Muscle of leg (tissue), 16 donors: ENCODE measurements at places on chromosomes 11 and 22. TPM values are rescaled to one million over a fixed set of nuclear protein-coding genes. Genes with fewer than 3 reads are reported as not detected.

The ASRGL1 gene
- 2.5 TPM for total RNA-seq

The INS gene
- not detected for total RNA-seq

The HBG1 gene
- total RNA-seq = 1,078 TPM

The TYR gene
- not detected for total RNA-seq

The SLC5A1 gene
- total RNA-seq = 0.58 TPM

DNA sequence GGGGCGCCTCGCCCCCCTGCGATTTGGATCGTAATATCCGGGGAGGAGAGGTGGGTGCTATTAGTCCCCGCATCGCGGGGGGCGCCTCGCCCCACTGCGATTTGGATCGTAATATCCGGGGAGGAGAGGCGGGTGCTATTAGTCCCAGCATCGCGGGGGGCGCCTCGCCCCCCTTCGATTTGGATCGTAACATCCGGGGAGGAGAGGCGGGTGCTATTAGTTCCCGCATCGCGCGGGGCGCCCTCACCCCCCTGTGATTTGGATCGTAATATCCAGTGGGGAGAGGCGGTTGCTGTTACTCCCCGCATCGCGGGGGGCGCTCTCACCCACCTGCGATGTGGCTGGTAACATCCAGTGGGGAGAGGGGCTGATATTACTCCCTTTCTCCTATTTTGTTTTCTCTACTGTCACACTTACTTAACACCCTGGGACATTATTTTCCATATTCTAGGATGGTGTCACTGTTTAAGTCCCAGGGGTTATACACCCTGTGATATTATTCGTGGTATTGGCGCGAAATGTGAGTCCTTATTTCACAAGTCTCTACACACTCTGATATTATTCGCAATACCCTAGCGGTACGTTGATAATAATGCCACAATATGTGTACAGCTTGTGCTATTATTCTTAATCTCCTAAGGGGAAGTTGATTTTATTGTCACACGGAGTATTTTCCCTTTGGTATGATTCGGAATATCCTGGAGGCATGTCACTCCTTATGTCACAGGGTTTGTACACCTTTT lies 57.8 kb upstream of the ALDH3B2 start:
- H3K36me3 ChIP-seq = no peaks in the 10 kb centered on the region
- peaks cover 4% of the 10 kb centered on the region for H3K4me1 ChIP-seq
- H3K4me3 ChIP-seq = no peak overlapping the region

DNA sequence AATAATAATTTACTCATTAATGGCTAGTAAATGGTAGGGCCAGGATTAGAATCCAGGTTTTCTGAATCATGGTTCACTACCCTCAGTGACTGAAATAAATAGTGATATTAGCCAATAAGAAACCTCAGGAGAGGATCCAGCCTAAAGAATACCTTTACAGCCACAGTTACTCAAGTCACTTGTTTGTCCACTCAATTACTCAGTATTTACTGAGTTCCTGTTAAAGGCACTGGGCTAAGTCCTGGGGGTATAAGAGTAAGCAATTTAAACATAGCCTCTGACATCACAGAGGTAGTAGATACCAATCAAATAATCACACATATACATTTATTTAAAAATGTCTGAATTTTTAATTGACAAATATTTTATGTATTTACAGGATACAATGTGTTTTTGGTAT lies 56.8 kb upstream of the GAB2 start:
- no peaks in the 10 kb centered on the region for H3K4me1 ChIP-seq
- H3K36me3 ChIP-seq = no peaks in the 10 kb centered on the region
- no peak overlapping the region for H3K4me3 ChIP-seq
- DNase-seq = no peak
- no peaks in the 10 kb centered on the region for H3K27me3 ChIP-seq

GRCh38 chr11:99513368-99513767 lies 492.6 kb downstream of the CNTN5 start:
- no peaks in the 10 kb centered on the region for H3K36me3 ChIP-seq
- peak; percentile 12 for DNase-seq
- no peaks in the 10 kb centered on the region for H3K27me3 ChIP-seq
- H3K27ac ChIP-seq = no peak overlapping the region
- no peak overlapping the region for H3K4me3 ChIP-seq

DNA sequence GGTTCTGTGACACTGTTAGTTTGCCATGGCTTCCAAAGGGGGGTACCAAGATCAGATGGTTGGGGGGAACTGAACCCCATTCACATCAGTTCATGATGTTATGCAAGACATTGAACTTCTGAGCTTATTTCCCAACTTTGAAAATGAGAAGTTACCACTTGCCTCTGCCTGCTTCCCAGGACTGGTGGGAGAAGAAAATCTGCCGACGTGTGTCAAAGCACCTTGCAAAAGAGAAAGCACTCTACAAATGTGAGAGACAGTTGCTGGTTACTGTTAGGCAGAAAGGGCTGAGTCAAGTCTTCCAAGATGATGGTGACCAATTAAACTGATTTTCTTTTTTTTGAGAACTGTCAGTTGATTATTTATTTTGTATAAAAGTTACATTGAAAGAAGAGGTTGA lies 45.6 kb downstream of the SMCO4 start:
- no peak overlapping the region for H3K4me3 ChIP-seq
- no peaks in the 10 kb centered on the region for H3K27me3 ChIP-seq
- H3K27ac ChIP-seq = no peak overlapping the region

GRCh38 chr11:35165423-35166368 lies 26.7 kb downstream of the CD44 start:
- H3K36me3 ChIP-seq = no peaks in the 10 kb centered on the region
- peak; percentile 85 for DNase-seq
- peak overlapping the region; percentile 40 for H3K27ac ChIP-seq
- no peaks in the 10 kb centered on the region for H3K27me3 ChIP-seq

DNA sequence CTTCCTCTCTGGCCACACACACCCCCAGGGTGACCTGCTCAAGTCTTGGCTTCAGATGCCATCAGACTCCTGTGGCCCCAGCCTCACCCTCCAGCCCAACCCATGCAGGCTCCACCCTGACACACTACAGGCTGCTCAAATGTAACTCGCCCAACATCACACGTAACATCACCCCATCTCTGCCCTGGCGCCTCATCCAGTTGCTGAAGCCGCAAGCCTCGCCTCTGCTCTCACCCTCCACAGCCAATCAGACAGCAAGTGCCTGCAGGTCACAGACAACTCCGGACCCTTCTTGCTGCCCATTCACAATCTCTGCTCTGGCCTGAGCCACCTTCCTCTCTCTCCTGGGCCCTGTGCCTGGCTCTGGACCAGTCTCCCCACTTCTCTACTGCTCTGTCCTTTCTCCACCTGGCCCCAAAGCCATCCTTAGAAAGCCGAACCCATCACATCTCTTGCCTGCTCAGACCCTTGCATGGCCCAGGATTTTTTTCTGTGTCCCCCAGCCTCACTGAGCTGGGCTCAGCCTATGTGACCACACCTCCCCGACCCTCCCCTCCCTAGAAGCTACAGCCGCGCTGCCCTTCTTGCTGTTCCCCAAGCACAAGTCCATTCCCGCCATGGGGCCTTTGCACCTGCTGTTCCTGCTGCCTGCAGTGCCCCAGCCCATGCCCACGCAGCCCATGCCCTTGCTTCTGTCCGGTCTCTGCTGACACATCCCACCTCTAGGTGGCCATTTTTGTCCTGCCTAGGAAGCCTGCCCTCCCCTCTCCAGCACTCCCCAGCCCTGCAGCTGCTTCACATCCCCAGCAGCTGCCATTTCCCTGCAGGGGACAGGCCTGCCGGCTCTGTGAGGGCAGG lies 333.9 kb downstream of the CTTN start:
- no peak overlapping the region for H3K27ac ChIP-seq
- no peak for DNase-seq
- H3K4me1 ChIP-seq = peaks cover 4% of the 10 kb centered on the region
- H3K36me3 ChIP-seq = no peaks in the 10 kb centered on the region

DNA sequence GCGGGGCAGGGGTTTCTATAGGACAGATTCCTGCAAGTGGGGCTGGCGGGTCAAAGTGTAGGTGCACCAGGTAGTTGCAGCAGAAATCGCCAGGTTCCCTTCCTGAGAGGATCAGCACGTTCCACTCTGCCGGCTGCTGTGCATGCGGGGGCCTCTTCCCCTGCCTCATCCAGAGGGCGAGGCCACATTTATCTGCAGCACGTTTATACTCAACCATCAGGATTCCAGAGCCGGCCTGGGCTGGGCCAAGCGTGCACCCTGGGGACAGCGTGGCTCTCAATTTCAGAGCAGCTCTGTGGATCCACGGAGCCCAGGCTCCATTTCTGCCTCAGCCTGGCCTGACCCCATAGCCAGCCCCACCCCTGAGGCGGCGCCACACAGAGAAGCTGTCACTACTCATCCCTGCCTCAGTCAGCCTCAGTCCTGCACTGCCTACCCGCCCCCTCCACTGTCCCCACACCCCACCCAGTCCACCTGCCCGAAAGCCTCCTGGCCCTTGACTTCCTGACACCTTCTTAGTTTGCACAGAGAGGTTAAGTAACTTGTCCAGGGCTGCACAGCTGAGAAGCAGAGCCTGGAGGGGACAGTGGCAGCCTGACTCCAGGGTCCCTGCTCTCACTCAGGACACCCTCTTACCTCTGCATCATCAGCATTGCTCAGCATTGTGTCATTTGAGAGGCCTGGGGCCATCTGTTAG lies 45.9 kb upstream of the RTL6 start:
- DNase-seq = no peak
- no peak overlapping the region for H3K4me3 ChIP-seq
- no peak overlapping the region for H3K27ac ChIP-seq
- H3K27me3 ChIP-seq = peaks cover 11% of the 10 kb centered on the region
- peaks cover 4% of the 10 kb centered on the region for H3K4me1 ChIP-seq

- H3K36me3 ChIP-seq = no peaks in the 10 kb centered on the region
- no peak overlapping the region for H3K27ac ChIP-seq
- peak; percentile 54 for DNase-seq
These were observed 39.0 kb downstream of the ADAMTS8 start for GRCh38 chr11:130389335-130389935.

DNA sequence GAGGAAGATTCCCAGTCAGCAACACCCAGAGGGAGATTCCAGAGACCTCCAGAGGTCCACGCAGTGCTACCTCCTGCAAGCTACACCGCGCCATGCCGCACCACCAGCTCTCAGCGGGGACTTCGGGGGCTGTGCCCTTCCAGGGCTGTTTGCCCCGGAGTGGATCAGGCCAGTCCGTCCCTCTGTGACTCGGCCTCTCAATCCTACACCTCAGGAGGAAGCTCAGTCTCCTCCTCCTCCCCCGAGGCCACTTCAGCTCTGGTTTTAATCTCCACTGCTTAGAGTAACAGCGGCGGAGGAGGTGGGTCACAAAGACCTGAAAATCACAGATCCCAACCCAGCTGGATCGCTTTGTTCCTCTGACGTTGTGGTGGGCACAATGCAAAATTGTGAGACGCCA lies 68.6 kb downstream of the PHF21B start:
- no peak for DNase-seq
- no peaks in the 10 kb centered on the region for H3K4me1 ChIP-seq
- H3K36me3 ChIP-seq = no peaks in the 10 kb centered on the region
- no peak overlapping the region for H3K27ac ChIP-seq

GRCh38 chr11:75424396-75424795 lies 8.6 kb downstream of the KLHL35 start:
- H3K4me3 ChIP-seq = no peak overlapping the region
- peak overlapping the region; percentile 85 for H3K27ac ChIP-seq
- no peak for DNase-seq

- peaks cover 4% of the 10 kb centered on the region for H3K27me3 ChIP-seq
- no peaks in the 10 kb centered on the region for H3K4me1 ChIP-seq
- H3K27ac ChIP-seq = no peak overlapping the region
- no peak for DNase-seq
- no peak overlapping the region for H3K4me3 ChIP-seq
These were observed 2.0 kb downstream of the LRRC4C start for GRCh38 chr11:41457216-41458014.

- H3K4me3 ChIP-seq = no peak overlapping the region
- H3K27me3 ChIP-seq = no peaks in the 10 kb centered on the region
- no peaks in the 10 kb centered on the region for H3K36me3 ChIP-seq
- H3K4me1 ChIP-seq = no peaks in the 10 kb centered on the region
- no peak overlapping the region for H3K27ac ChIP-seq
These were observed 226.3 kb downstream of the OPCML start for GRCh38 chr11:133306019-133306418.

- H3K4me3 ChIP-seq = no peak overlapping the region
- peaks cover 68% of the 10 kb centered on the region for H3K4me1 ChIP-seq
- H3K27me3 ChIP-seq = no peaks in the 10 kb centered on the region
- H3K27ac ChIP-seq = no peak overlapping the region
- DNase-seq = no peak
- H3K36me3 ChIP-seq = no peaks in the 10 kb centered on the region
These were observed 77.5 kb downstream of the MICAL3 start for GRCh38 chr22:17946662-17947367.

DNA sequence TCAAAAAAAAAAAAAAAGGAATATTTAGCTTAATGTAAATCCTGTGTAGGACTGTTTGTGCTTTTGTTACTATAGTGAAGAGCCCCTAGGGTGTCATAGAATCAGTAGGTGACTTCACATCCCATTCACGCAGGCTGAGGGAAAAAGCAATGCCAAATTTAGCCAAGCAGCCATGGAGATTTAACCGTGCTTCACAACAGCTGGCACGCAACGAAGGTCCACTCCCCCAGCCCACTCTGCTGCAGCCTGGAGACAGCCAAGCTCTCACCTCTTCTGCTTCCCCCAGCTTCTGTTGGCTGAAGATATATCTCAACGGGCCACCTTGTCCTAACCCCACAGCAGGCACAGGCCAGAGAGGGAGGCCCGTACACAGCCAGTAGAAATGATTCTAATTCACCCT lies 78.8 kb upstream of the BID start:
- peaks cover 41% of the 10 kb centered on the region for H3K4me1 ChIP-seq
- H3K27me3 ChIP-seq = no peaks in the 10 kb centered on the region
- peak; percentile 94 for DNase-seq
- H3K36me3 ChIP-seq = peaks cover 14% of the 10 kb centered on the region
- no peak overlapping the region for H3K4me3 ChIP-seq

DNA sequence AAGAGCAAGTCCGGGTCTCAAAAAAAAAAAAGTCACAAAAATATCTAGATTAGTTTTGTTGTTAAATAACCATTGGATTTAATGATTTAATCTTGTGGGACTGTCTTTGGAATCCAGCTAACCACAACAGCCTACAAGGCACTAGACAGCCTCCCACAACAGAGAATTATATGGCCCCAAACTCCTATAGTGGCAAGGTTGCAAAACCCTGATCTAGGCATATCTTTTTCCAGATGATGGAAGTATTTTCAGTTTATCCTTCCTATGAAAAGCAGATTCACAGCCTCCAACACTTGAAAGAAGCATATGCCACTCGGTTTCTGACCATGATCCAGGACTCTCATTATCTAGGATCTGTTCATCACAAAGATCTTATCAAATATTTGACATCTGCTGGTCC lies 5.4 kb upstream of the C11orf87 start:
- H3K27me3 ChIP-seq = peaks cover 3% of the 10 kb centered on the region
- H3K4me1 ChIP-seq = no peaks in the 10 kb centered on the region
- no peak for DNase-seq
- no peak overlapping the region for H3K27ac ChIP-seq

GRCh38 chr11:65127473-65128181 lies 5.5 kb downstream of the MRPL49 start:
- DNase-seq = peak; percentile 9
- peaks cover 85% of the 10 kb centered on the region for H3K36me3 ChIP-seq
- H3K27ac ChIP-seq = no peak overlapping the region
- no peak overlapping the region for H3K4me3 ChIP-seq
- no peaks in the 10 kb centered on the region for H3K27me3 ChIP-seq
- peaks cover 12% of the 10 kb centered on the region for H3K4me1 ChIP-seq
